ENCODE measurements at places on chromosomes 1 and 21.

GRCh38 chr1:213723187-213723586, 264.6 kb upstream of the PROX1 start:
- DNase-seq: no peak

- no peak for DNase-seq
Measured at GRCh38 chr1:81409262-81409661, 391.5 kb upstream of the ADGRL2 start.

GRCh38 chr1:223136086-223136485, 7.0 kb downstream of the TLR5 start:
- DNase-seq: no peak

- DNase-seq: no peak
Measured at GRCh38 chr1:247119600-247120407, 15.6 kb upstream of the ZNF669 start.

- DNase-seq: no peak
Measured at GRCh38 chr1:91637539-91637994, 136.9 kb downstream of the CDC7 start.

DNA sequence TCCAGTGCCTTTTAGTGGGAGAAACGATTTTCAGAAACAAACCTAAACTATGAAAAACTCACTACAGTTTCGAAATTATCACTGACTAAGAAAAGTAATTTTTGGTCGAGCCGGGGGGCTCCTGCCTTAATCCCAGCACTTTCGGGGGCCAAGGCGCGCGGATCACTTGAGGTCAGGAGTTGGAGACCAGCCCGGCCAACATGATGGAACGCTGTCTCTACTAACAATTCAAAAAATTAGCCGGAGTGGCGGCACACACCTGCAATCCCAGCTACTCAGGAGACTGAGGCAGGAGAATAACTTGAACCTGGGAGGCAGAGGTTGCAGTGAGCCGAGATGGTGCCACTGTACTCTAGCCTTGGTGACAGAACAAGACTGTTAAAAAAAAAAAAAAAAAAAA, 3.0 kb downstream of the CFHR3 start:
- DNase-seq: no peak

- no peak for DNase-seq
Measured at GRCh38 chr1:201887116-201887866, 1.4 kb upstream of the SHISA4 start.

GRCh38 chr21:16343776-16344175, 614.0 kb downstream of the USP25 start:
- DNase-seq: no peak

GRCh38 chr1:36203554-36204346, 20.5 kb upstream of the THRAP3 start:
- no peak for DNase-seq

- DNase-seq: no peak
Measured at GRCh38 chr1:56571448-56571847, 7.9 kb downstream of the PLPP3 start.

- peak; percentile 51 for DNase-seq
Measured at GRCh38 chr1:166974647-166975345, 544 bp downstream of the ILDR2 start.

- no peak for DNase-seq
Measured at GRCh38 chr1:225597926-225598575, 54.9 kb downstream of the ENAH start.
